ENCODE measurements at places on chromosomes 5 and 9.

GRCh38 chr5:96043446-96043845 lies 81.8 kb upstream of the ELL2 start:
- no peak for DNase-seq

DNA sequence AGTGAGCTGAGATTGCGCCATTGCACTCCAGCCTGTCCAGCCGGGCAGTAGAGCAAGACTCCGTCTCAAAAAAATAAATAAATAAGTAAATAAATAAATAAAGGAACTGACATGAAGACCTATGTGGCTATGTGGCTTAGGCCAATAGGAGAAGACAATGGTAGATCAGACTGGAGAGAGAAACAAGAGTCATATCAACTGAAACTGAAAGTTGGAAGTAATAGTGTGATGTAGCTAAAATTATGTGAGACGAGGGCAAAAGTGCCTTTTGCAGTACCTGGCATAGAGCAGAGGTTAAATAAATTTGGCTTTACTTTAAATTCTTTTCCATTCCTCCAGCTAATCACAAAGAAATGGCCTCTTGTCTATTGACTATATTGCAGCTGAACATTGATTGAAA lies 7.3 kb downstream of the FBP2 start:
- no peak for DNase-seq

DNA sequence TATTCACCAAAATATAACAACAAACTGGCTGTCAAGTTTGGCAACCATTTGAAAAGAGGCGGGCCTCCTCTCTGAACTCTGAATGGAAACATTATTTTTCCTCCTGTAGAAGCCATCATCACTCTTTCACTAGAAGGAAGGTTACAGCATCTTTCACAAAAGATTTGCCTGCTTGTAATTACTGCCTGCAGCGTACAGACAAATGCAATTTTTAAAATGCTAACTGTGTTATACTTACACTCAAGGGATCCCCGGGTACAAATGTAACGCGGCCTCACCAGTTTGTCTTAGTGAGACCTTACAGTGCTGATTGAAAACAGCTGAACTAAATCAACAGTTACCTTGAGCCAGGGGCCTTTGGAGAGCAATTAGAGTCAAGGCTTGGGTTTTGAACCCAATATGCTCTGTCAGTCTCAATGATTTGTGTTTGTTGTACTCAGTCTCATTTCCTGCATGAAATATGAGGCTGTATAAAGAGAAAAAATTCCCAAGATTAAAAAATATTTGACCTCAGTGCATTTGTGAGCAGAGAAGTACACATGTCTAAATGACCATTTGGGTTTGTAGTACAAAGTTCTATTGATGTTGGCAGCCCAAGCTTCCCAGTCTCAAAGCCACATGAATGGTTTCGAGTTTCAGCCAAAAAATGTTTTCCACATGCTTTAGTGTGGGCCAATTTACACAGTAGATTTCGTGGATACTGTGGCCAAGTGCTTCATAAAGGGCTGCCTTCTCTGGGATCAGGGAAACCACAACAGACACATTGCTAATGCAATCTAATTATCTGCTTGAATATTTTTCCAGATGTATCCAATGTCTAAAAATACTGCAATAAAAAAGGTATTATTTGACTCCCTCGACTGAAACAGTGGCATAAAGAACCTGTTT lies 500.0 kb downstream of the SPATA31D1 start:
- DNase-seq = no peak

GRCh38 chr5:27026801-27027200 lies 11.6 kb downstream of the CDH9 start:
- no peak for DNase-seq

GRCh38 chr5:74026310-74026709 lies 400.3 kb downstream of the ARHGEF28 start:
- peak; percentile 47 for DNase-seq

- DNase-seq = no peak
These were observed 313.3 kb downstream of the NR2F1-AS1 start for GRCh38 chr5:93267736-93268135.

DNA sequence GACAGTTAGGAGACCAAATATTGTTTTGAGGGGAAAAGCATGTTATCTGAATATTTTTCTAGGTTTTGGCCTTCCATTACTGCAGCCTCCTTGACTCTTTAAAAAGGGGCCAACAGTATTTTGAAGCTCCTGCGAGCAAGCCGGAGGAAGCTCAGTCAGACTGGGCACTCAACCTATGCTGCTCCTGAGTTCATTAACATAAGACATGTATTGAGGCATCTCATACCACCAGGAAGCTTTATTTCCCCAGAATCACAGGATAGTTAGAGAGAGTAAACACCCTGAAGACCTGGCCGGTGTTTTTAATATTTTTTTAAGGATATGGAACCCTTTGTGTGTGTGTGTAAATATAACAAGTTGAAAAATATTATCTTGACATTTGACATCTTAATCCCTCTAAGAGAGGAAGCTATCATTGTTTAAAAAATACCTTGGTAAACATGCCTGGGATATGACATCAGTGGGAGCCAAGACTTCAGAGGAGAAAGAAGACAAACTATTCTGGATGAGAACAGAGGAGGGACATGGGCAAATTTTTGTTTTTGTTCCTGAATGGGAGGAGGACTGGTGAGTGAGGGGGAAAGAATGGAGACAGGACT lies 139.3 kb upstream of the SLIT3 start:
- no peak for DNase-seq

Data from NCI-H146 (cell line).